ENCODE measurements at places on chromosomes 3 and 15.

- no peak for DNase-seq
These were observed 30.3 kb upstream of the SEMA3F start for GRCh38 chr3:50124800-50125178.

DNA sequence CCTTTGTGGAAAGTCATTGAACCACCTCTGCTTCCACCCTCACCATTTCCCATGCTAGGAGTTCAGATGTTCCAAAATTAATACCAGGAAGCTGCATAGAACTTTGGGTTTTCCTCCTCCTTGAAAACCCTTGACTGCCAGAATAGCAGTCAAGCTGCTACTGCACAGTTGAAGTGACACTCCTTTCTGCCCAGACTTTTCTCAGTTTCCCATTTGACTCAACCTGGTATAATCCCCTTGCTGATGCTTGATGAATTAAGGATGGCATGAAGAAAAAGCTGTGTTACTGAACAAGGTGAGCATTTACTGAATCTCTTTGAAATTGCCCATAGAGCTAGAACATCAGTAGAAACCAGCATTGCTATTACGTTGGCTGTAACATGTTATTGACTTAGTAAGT, 286.0 kb downstream of the EDEM1 start:
- DNase-seq: no peak

- DNase-seq: no peak
These were observed 1.8 kb downstream of the ONECUT1 start for GRCh38 chr15:52788099-52788986.

- peak; percentile 77 for DNase-seq
These were observed at the start of gene VPS39 for GRCh38 chr15:42207674-42208579. Gene VPS39, minus strand, starts transcription at chr15:42208304. Its CDS starts 151 bp downstream, at chr15:42208153.

DNA sequence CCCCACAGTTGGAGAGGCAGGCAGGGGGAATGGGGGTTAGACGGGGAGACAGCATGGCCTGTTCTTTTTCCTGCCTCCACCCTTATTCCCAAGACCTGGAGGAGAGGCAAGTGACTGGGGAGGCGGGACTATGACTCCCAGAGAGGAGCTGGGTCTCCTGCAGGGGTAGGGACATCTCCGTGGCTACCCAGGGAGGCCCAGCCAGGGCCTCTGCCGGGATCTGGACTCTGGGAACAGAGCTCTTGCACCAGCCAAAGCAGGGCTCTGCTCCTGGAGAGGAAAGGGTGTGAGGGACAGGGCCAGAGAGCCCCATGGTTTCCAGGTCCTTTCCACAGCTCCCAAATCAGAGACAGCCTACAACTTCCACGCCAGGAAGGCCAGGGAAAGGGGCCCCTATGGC, 22.8 kb downstream of the CFAP100 start:
- no peak for DNase-seq

DNA sequence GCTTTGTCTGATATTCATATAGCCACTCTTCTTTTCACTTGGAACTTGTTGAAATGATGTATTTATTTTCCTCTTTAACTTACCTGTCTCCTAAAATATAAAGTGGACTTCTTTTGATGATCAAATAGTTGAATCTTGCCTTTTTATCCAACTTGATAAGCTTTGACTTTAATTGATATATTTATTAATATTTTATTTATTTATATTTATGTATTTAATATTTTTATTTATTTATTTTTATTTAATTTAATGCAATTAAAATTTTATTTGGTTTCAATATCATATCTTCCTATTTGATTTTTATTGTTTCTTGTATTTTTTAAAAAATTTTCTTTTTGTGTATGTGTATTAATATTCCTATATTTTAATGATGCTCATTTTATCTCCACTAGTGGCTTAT, 555.1 kb upstream of the EPHA6 start:
- no peak for DNase-seq

GRCh38 chr3:127367593-127367992, 79.7 kb upstream of the PRR20G start:
- no peak for DNase-seq

DNA sequence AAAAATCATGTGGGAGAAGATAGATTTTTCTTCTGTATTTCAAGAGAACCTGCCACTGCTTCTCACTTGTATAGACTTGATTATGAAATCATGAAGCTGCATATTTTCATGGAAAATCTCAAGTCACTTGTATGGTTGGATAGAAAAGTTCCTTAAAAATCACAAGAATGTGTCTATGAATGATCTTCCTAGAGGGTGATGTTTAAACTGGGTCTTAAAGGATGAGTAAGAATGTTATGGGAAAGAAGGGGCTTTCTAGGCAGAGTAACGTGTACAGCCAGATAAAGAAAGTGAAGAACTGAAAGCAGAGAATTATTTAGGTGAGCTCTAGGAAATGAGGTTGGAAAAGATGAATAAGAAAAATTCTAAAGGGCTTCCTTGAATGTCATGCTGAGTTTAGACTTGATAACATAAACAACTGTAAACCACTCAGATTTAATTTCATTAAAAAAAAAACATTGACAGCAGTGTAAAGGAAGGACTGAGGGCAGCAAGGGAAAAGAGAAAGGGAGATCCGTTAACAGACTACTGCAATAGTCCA, 5.0 kb downstream of the CD47 start:
- DNase-seq: no peak

Measured in activated CD4-positive, alpha-beta T cell treated with anti-CD3 and anti-CD28 coated beads, Interleukin-2, amount 50 U/mL, for 1 hour (primary cell).